ENCODE measurements at places on chromosomes 1 and 21.

GRCh38 chr1:76352741-76353435 is 278.3 kb downstream of the ST6GALNAC3 start:
- DNase-seq: no peak

DNA sequence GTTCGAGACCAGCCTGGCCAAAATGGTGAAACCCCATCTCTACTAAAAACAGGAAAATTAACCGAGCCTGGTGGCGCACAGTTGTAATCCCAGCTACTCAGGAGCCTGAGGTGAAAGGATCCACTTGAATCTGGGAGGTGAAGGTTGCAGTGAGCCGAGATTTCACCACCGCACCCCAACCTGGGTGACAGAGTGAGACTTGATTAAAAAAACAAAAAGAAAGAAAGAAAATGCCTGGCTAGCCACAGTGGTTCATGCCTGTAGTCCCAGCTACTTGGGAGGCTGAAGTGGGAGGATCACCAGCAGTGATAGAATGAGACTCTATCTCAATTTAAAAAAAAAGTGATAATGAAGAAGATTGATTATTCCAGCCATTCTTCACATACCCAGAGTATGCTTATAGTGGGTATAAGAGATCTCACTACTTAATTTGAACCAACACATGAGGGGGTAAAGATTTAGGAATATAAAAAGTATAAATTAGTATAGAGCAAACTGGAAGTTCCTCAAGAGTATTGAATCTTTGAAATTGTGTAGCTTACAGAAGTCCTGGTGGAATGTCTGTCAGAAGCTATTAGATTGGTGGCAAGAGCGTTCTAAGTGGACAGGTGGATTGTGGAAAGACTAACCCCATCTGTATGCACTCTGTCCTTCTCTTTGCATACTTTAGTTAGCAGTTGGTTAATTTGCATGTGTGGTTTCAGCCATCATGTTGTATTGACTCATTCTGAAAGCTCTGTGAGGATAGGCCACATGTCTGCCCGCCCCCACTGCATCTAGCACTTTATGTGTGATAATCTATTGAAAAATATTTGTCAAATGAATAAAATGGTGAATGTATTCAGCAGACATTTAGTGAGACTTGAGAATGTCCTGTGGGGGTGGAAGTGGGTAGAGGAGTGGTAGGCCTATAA is 25.0 kb downstream of the RLF start:
- DNase-seq: peak; percentile 14

DNA sequence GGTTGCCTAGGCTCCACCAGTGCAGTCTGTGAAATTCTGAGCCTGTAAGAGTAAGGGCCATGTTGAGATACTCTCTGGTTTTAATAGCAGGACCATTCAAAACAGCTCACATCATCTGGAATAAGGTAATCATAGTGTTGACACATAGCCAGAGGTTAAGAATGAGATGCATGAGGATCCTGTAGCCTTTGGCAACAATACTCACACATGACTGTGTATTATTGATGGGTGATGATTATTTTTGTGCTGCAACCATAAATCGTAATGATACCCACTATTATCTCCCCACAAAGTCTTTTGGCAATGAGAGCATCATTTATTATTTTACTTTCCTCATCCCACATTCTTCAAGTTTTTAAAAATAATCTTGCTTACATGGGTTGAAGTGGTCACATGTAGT is 35.5 kb downstream of the KCNK2 start:
- no peak for DNase-seq

DNA sequence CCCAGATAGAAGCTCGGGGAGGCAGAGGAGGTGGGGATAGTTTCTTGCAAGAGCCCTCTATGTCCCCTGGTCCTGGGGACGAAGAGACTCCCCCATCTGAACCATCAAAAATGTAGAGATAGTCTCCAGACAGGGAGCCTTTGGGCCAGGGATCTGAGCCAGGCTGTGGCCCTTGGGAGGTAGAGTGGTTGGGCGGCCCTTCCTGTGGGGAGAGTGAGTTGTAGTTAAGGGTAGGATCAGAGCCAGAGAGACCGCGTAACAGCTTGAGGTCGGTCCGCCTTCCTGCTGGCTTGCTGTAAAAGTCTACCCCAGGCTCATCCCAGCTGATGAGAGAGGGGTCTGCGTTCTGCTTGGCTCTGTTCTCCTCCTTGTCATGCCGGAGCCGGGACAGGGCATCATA is 25.3 kb downstream of the PIK3C2B start:
- DNase-seq: no peak

GRCh38 chr21:45887788-45888187 is 93.8 kb upstream of the COL6A1 start:
- DNase-seq: no peak

DNA sequence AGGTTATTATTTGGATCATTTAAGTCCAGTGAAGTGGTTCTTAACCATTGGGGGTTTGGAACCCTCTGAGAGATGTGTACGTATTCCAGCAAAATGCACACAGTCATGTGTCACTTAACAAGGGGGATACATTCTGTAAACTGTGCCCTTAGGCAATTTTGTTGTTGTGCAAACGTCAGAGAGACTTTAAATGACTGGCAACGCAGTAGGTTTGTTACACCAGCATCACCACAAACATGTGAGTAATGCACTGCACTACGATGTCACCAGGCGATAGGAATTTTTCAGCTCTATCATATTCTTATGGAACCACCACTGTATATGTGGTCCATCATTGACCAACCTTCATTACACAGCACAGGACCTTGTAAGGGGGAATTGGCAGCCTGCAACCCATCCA is 11.9 kb downstream of the AHCYL1 start:
- no peak for DNase-seq

DNA sequence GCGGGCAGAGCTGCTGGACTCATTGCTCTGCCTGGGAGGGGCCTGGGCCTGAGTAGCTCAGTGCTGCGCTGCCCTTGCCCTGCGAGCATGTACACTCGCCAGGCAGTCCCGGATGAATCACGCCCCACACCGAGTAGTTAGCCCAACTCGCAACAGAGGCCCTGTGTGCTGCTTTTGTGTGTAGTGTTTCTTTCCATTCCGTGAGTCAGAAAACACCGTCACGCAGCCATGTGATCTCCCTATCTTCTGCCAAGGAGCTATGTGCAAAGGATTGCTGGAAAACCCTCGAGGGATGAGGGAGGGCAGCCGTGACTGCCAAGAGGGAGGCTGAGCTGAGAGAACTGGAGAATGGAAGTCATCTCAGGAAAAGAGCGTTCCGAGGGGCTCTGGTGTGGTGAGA is 37.3 kb downstream of the NENF start:
- no peak for DNase-seq

- DNase-seq: no peak
Measured at GRCh38 chr1:27451343-27451742, 38.6 kb downstream of the WASF2 start.

- no peak for DNase-seq
Measured at GRCh38 chr1:174247472-174247871, 88.2 kb downstream of the RABGAP1L start.

- DNase-seq: no peak
Measured at GRCh38 chr1:100893718-100894117, 924 bp downstream of the EXTL2 start.

GRCh38 chr1:217602380-217602779 is 28.5 kb downstream of the GPATCH2 start:
- DNase-seq: no peak

DNA sequence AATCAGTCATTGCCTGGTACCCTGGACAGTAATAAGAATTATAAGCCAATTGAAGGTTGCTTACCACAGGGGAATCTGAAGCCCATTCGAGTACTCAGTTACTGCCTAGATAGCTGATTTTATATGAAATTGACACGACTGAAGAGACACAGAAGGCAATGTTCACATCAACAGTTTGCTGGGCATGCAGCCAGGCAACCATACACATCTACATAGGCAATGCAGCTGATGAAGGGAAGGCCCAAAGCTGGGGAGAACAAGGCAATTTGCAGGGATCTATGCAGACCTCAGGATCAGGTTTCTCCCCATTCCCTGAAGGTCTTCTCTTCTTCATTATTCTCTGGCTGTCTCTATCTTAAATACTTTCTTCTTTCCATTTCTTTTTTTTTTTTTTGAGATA is 448.7 kb downstream of the PTBP2 start:
- no peak for DNase-seq

DNA sequence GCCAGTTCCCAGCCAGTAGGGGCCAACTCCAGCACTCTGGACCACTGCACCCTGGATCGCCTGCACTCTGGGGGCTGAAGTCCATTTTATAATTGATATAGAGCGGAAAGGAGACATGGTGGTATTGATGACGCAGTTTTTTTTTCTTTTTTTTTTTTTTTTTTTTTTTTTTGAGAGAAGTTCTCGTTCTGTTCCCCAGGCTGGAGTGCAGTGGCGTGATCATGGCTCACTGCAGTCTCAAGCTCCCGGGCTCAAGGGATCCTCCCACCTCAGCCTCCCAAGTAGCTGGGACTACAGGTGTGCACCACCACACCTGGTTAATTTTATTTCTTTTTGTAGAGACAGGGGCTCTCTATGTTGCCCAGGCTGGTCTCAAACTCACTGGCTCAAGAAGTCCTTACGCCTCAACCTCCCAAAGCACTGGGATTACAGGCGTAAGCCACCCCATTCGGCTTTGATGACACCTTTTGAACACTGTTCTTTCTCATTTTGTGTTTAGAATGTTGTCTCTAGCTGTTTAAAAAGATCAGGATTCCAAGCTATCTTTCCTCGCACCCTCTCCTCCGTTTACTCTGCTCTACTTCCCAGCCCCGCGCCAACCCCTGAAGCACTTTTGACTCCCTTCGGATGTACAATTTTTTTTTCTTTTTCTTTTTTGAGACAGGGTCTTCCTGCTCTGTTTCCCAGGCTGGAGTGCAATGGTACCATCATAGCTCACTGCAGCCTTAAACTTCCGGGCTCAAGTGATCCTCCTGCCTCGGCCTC is 960 bp downstream of the MX2 start:
- DNase-seq: no peak
